ENCODE measurements at places on chromosomes 16 and 17. TPM values are rescaled to one million over a fixed set of nuclear protein-coding genes. Genes with fewer than 3 reads are reported as not detected.

- peak overlapping the region; percentile 98 for H3K4me3 ChIP-seq
- H3K27ac ChIP-seq = peak overlapping the region; percentile 88
- H3K4me1 ChIP-seq = peaks cover 7% of the 10 kb centered on the region
- no peaks in the 10 kb centered on the region for H3K36me3 ChIP-seq
- H3K27me3 ChIP-seq = peaks cover 3% of the 10 kb centered on the region
- DNase-seq = no peak
These were observed 1.3 kb downstream of the NF1 start for GRCh38 chr17:31096106-31096436.

Gene FOXF1
- total RNA-seq = not detected

DNA sequence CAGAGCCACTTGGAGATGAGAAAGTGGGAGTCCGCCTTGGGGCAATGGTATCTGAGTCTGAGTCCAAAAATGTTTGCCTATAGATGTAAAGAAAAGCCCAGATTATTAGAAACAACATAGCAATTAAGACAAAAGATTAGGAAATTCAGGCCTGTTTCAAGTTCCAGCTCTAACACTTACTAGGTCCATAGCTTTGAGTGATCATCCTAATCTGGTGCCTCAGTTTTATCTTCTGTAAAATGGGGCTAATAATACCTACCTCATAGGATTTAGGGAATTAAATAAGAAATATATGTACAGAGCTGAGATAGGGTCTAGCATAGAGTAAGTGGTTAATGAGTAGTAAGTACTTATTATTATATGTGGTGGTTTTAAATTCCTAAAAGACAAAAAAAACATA, 58.6 kb upstream of the NLK start:
- H3K27me3 ChIP-seq = peaks cover 2% of the 10 kb centered on the region
- no peak overlapping the region for H3K4me3 ChIP-seq
- no peak for DNase-seq
- no peaks in the 10 kb centered on the region for H3K4me1 ChIP-seq

DNA sequence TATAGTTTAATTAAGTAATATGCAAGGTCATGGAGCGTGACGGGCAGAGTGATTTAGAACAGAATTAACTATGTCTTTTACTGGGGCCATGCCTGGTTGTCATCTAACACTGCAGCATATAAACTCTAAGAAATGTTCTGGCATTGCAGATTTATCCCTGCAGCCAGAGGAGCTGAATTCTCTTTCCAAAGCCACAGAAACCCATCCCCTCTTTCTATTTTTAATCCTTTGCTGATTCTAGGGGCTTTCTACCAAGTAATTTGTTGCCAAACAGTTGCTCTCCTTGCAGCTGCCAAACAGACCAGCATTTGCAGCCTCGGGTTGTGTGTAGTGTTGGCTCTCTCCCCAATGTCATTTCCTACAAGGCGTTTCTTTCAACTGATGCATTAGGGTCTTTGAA, 243.2 kb upstream of the MON1B start:
- no peak for DNase-seq
- no peaks in the 10 kb centered on the region for H3K36me3 ChIP-seq
- H3K27me3 ChIP-seq = peaks cover 2% of the 10 kb centered on the region

DNA sequence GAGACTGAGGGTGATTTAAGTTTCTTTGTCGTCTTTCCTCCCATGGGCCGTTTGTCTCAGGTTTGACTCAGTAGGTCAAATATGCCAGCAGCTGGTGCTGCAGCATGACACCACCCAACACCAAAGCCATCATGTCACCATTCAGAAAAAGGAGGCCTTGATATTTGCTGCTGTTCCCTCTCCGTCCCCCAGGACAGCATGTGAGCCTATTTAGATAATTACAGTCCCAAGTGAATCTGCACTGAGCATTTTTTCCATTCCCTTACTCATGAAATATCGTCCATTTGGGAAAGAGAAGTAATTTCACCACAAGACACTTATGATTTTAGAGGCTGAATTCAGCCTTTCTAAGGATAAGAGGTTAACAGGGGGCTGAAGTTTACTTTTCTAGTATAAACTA, 62.2 kb upstream of the ADORA2B start:
- H3K4me3 ChIP-seq = no peak overlapping the region
- peaks cover 7% of the 10 kb centered on the region for H3K4me1 ChIP-seq
- peak overlapping the region; percentile 50 for H3K27ac ChIP-seq
- H3K27me3 ChIP-seq = peaks cover 3% of the 10 kb centered on the region
- peak; percentile 20 for DNase-seq

Gene PTX4
- total RNA-seq = 2.2 TPM

Gene ANKS4B
- total RNA-seq = not detected

Gene PIMREG
- total RNA-seq = 28.4 TPM

Gene PRSS22
- total RNA-seq = not detected

DNA sequence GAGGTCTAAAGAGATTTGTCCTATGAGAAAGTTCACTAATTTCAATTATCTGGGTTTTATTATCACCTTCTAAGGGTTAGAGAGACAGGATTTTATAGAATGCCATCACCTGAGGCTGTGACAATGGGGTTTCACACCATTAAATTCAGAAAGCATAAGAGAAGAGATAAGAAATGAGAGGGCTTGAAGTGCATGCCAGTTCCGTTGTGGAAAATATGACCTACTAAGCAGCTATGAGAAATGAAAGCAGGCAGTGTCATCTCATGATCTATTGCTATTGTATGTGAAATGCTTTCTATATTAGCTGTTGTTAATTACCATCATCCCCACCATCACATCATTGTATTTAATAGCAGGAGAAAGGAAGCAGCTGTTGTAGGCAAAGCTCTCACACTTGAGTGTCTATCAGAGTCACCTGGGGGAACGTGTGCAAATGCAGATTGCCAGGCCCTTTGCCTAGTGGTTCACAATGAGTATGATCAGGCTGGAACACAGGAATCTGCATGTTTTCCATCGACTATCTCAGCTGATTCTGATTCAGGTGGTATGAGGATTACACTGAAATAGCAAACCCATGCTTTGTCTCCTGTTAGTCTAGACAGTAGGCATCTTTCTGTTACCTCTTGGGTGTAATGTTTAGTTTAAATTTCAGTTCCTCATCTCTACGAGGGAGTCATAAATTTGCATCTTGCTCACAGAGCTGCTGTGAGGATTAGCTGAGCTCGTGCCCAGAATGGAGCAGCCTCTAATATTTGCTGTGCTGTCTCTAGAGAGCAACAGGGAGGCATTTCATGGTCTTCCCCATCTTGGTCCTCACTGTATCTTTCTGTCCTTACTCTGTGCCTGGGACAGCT, 256.4 kb downstream of the CDH13 start:
- DNase-seq = no peak
- peaks cover 3% of the 10 kb centered on the region for H3K27me3 ChIP-seq
- peaks cover 1% of the 10 kb centered on the region for H3K4me1 ChIP-seq
- no peaks in the 10 kb centered on the region for H3K36me3 ChIP-seq
- no peak overlapping the region for H3K4me3 ChIP-seq
- H3K27ac ChIP-seq = no peak overlapping the region

- peaks cover 1% of the 10 kb centered on the region for H3K27me3 ChIP-seq
- no peak for DNase-seq
- H3K4me1 ChIP-seq = no peaks in the 10 kb centered on the region
- no peak overlapping the region for H3K4me3 ChIP-seq
- no peak overlapping the region for H3K27ac ChIP-seq
These were observed 66.9 kb upstream of the RCVRN start for GRCh38 chr17:9971991-9972390.

- H3K27me3 ChIP-seq = no peaks in the 10 kb centered on the region
- no peak for DNase-seq
- H3K27ac ChIP-seq = no peak overlapping the region
- no peak overlapping the region for H3K4me3 ChIP-seq
- no peaks in the 10 kb centered on the region for H3K36me3 ChIP-seq
These were observed 169.9 kb downstream of the HAPSTR1 start for GRCh38 chr16:9261376-9261775.

Gene CCL2
- total RNA-seq = not detected

DNA sequence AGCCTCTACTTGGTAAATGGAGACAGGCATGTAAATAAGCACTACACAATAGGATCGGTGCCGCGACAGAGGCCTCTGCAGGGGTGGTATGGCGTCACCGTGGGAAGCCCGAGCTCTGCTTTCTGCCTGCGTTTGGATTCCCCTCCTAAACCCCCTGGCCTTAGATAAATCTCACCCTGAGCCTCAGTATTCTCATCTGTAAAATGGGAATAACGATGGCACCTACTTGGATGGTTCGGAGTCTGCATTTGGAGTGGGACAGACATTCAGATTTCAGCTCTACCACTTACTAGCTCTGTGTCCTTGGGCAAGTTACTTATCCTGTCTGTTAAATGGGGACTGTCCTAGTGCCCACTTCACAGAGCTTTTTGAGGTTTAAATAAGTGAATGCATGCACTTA, 42.8 kb upstream of the TNRC6A start:
- no peaks in the 10 kb centered on the region for H3K36me3 ChIP-seq
- H3K4me1 ChIP-seq = peaks cover 2% of the 10 kb centered on the region
- no peak for DNase-seq
- H3K4me3 ChIP-seq = no peak overlapping the region
- H3K27ac ChIP-seq = no peak overlapping the region

Gene HASPIN
- total RNA-seq = 2.3 TPM

- no peak overlapping the region for H3K4me3 ChIP-seq
- no peak for DNase-seq
- H3K27me3 ChIP-seq = peaks cover 8% of the 10 kb centered on the region
- H3K4me1 ChIP-seq = peaks cover 2% of the 10 kb centered on the region
- H3K27ac ChIP-seq = no peak overlapping the region
These were observed 5.2 kb downstream of the RAB40B start for GRCh38 chr17:82693168-82693867.

Gene CHAD
- not detected for total RNA-seq

GRCh38 chr16:62194828-62195227, 158.6 kb upstream of the CDH8 start:
- no peaks in the 10 kb centered on the region for H3K4me1 ChIP-seq
- no peaks in the 10 kb centered on the region for H3K27me3 ChIP-seq
- no peaks in the 10 kb centered on the region for H3K36me3 ChIP-seq
- no peak overlapping the region for H3K27ac ChIP-seq
- no peak overlapping the region for H3K4me3 ChIP-seq
- no peak for DNase-seq

Gene CMTM4
- total RNA-seq = 8.2 TPM

Gene ANKRD13B
- total RNA-seq = 123 TPM

Gene LLGL2
- total RNA-seq = 4.8 TPM

GRCh38 chr16:24381470-24382118, 125.5 kb downstream of the CACNG3 start:
- no peak for DNase-seq
- no peak overlapping the region for H3K4me3 ChIP-seq
- no peaks in the 10 kb centered on the region for H3K4me1 ChIP-seq

- DNase-seq = no peak
- no peaks in the 10 kb centered on the region for H3K36me3 ChIP-seq
- H3K27ac ChIP-seq = peak overlapping the region; percentile 38
- peaks cover 43% of the 10 kb centered on the region for H3K4me1 ChIP-seq
These were observed 7.9 kb downstream of the ACLY start for GRCh38 chr17:41910701-41911391.

DNA sequence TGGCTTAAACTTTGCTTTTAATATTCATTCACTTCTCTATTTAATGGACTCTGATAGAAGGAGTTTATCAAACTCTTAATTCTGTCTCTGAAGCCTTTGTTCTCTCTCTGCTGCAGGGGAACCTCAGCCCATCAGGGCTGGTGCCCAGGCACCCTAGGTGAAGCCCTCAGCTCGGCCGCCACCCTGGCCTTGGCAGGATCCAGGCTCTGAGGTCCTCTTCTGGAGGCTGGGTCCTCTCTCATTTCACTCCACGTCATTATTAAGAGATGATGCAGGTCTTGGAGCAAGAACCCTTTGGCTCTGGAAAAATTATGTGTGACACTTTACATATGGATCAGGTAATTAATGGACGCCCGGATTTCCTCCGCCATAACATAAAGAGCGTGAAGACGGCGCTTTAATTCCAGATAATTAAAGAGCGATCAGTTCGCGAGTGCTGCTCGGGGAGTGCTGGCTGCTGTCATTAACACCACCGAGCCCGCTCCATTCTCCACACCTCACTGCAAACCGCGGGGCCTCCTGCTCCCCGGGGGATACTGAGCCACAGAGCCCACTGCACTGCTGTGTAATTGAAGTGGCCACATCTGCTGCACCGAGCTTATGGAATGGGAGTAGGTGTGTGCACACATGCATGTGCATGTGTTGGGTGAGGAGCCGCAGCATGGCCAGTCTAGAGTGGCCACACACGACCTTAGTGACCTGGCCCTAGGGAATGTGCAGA, 259.4 kb upstream of the TNRC6C start:
- peaks cover 11% of the 10 kb centered on the region for H3K36me3 ChIP-seq
- peak overlapping the region; percentile 43 for H3K4me3 ChIP-seq
- DNase-seq = peak; percentile 80
- peaks cover 25% of the 10 kb centered on the region for H3K27me3 ChIP-seq

DNA sequence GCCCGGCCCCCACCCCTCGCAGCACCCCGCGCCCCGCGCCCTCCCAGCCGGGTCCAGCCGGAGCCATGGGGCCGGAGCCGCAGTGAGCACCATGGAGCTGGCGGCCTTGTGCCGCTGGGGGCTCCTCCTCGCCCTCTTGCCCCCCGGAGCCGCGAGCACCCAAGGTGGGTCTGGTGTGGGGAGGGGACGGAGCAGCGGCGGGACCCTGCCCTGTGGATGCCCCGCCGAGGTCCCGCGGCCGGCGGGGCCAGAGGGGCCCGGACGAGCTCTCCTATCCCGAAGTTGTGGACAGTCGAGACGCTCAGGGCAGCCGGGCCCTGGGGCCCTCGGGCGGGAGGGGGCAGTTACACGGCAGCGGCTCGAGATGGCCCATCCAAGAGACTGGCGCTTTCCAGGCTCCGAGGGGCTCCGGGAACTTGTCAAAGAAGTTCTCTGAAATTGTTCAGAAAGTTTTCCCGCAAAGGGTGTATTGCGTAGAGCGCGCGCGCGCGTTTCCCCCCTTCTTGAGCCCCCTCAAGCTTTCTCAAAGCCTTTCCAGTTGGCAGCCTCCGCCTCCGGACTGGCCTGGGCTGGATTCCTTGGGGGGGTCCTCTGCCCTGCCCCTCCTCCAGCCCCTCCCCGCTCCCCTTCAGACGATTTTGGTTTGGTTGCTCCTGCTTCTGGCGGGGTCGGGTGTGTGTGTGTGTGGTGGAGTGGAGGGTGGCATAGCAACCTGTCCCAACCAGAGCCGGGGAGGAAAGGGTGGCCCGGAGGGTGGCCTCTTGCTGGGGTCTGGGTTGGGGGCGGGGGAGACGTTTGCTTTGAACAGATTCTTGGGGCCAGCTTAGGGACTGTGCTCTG, 504 bp downstream of the ERBB2 start:
- H3K4me3 ChIP-seq = peak overlapping the region; percentile 46
- DNase-seq = no peak
- H3K27ac ChIP-seq = no peak overlapping the region
- H3K4me1 ChIP-seq = peaks cover 4% of the 10 kb centered on the region
- H3K27me3 ChIP-seq = peaks cover 7% of the 10 kb centered on the region
- no peaks in the 10 kb centered on the region for H3K36me3 ChIP-seq

GRCh38 chr17:2798678-2799077, 2.4 kb downstream of the RAP1GAP2 start:
- peak overlapping the region; percentile 65 for H3K27ac ChIP-seq
- H3K4me1 ChIP-seq = peaks cover 52% of the 10 kb centered on the region
- no peaks in the 10 kb centered on the region for H3K36me3 ChIP-seq
- peak overlapping the region; percentile 72 for H3K4me3 ChIP-seq
- no peak for DNase-seq
